ENCODE measurements at places on chromosomes 13 and 19.

GRCh38 chr13:110456550-110456949 lies 105.0 kb downstream of the RAB20 start:
- DNase-seq = no peak

DNA sequence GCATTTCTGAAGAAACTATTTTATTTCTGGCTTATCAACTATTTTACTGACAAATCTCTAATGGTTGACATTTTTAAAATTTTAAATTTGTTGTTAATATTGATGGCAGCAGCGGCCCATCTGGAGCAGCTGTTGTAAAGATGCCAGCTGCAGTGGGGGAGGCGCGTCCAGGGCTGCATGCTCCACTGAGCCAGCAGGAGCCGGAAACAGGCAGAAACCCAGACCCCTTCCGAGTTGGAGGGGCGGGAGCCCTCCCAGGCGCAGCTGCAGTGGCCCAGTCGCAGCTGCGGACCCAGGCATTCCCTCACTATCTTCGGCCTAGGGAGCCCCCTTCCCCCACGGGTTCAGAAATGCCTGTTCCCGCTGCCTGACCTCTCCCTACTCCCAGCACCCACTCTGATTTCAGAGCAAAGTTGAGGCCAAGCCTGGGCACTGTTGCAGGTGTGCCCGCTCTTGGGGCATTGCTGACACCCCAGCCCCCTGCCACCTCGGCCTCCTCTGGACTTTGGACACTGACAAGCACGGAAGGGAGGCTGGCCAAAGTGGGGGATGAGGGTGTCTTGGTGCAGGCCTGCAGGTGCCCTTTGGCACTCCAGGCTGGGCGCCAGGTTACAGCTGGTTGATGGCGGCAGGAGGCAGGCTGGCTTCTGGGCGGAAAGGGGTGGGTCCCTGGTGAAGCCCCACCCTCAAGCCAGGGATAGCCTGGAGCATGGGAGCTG lies 69.2 kb downstream of the PIBF1 start:
- DNase-seq = no peak

DNA sequence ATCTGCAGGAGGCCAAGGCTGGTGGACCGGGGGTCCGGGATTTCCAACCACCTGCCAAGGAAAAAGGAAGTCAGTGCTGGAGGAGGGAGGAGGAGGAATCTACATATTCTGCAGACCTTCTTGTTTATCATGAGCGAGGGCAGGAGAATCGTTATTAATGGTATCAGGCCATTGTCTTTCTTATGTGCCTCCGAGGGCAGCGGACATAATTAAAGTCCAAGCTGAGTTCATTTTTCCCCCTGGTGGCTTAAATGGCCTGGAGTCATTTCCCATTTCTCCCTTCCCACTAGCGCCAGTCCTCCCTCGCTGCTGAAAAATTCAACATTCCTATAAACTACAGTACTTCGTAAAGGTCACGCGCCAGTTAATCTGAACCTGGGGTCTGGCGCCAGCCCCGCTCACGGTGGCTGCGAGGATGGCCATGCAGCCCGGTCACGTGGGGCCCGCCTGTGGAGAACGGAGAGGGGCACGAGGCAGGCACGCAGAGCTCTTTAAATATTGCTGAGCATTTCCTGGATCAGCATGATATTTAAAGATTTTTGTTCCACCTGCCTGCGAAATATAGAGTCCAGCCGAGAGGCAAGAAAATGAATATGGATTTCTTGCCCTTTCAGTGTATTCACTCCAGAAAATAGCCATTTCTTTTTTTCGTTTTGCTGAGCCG lies 85.2 kb upstream of the PCDH8 start:
- DNase-seq = no peak

- DNase-seq = no peak
These were observed 182.3 kb upstream of the KLF12 start for GRCh38 chr13:74316547-74316946.

DNA sequence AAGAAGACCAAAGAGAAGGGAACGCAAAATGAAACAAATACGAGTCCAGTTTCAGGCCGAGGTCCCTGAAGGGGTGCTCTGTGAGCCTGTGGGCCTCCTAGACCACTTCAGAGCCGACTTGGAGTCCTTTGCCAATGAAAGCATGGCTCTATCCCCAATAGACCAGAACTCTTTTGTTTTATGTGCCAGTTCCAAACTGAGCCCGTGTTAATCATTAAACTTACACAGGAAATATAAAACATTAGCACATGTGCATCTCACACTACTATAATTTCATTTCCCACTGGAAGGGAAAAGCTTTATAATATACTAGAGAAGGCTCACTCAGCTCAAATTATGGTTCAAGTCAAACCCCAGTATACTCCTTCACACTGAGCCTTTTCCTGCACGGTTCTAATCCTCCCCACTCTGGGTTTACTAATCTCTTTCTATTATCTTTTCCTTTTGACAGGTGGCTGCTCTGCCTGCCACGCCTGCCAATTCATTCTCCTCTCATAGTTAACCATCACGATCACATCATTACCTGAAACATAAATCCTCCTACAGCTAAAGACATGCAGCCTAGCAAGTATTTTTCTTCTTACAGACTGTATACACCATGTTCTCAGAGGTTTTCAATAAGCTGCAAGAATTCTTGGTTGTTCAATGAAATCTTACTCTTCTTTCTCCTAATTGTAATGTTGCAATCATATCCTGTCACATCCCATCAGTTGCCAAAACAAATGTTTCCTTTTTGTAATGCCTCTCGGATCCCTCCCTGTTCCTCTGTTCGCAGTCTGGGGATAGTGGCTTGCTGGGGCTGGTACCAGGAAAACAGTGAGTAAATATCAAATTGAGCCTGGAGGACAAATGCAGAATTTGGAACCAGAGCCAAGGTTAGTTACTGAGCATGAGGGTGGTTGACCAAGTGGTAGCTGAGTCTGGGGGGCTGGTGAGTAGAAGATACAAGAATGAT lies 18.8 kb upstream of the WASF3 start:
- no peak for DNase-seq

GRCh38 chr13:77009011-77009410 lies 17.1 kb downstream of the CLN5 start:
- no peak for DNase-seq

- no peak for DNase-seq
These were observed 2.9 kb downstream of the CDC16 start for GRCh38 chr13:114237415-114238112.

GRCh38 chr13:60210510-60211330 lies 47.0 kb upstream of the DIAPH3 start:
- DNase-seq = no peak

- no peak for DNase-seq
These were observed 9.5 kb downstream of the POLR1D start for GRCh38 chr13:27631156-27631555.

GRCh38 chr19:33706631-33707030 lies 84.9 kb downstream of the CHST8 start:
- no peak for DNase-seq

- no peak for DNase-seq
These were observed 4.1 kb downstream of the SWSAP1 start for GRCh38 chr19:11378319-11379189.

Data from stimulated activated CD8-positive, alpha-beta memory T cell treated with anti-CD3 and anti-CD28 coated beads, Interleukin-2, amount 100 ng/mL, for 1 hour (primary cell).